Vagina (tissue), 2 donors: ENCODE measurements at places on chromosomes 6 and 20. TPM values are rescaled to one million over a fixed set of nuclear protein-coding genes. Genes with fewer than 3 reads are reported as not detected.

DNA sequence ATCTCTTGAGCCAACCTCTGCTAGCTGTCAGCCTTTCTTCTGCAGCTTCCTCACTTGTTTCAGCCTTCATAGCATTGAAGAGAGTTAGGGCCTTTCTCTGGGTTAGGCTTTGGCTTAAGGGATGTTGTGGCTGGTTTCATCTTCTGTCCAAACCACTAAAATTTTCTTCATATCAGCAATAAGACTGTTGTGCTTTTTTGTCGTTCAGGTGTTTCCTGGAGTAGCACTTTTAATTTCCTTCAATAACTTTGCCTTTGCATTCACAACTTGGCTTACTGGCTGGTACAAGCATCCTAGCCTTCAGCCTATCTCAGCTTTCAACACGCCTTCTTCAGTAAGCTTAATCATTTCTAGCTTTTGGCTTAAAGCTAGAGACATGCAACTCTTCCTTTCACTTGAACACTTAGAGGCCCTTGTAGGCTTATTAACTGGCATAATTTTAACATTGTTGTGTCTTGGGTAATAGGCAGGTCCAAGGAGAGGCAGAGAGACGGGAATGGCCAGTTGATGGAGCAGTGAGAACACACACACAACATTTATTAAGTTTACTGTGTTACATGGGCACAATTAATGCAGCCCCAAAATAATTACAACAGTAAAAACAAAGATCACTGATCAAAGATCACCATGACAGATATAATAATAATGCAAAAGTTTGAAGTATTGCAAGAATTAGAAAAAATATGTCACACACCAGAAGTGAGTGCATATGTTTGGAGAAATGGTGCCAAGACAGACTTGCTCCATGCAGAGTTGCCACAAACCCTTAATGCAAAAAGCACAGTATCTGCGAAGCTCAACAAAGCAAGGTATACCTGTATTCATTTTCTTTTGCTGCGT lies 98.6 kb downstream of the HIVEP1 start:
- H3K36me3 ChIP-seq = no peaks in the 10 kb centered on the region
- H3K27me3 ChIP-seq = no peaks in the 10 kb centered on the region
- no peak for DNase-seq
- no peaks in the 10 kb centered on the region for H3K4me1 ChIP-seq
- no peak overlapping the region for H3K27ac ChIP-seq

DNA sequence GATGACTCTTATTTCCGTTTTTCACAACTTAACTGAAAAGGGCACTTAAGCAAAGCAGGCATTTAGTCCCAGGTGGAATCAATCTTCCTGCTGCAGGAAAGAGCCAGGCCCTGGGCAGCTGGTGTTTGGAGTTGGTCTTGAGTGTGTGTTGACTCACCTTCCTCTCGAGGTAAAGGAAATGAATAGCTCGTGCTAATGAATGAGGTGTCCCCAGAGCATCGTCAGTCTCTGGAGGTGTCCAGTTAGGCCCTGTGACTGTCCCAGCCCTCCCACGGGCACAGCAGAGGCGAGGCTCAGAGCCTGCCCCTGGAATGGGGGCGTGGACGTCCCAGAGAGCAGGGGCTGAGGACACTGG lies 277.7 kb downstream of the NRN1 start:
- no peaks in the 10 kb centered on the region for H3K4me1 ChIP-seq
- H3K27me3 ChIP-seq = no peaks in the 10 kb centered on the region
- H3K4me3 ChIP-seq = no peak overlapping the region
- DNase-seq = no peak

- H3K36me3 ChIP-seq = no peaks in the 10 kb centered on the region
- H3K27me3 ChIP-seq = no peaks in the 10 kb centered on the region
- DNase-seq = no peak
- H3K4me3 ChIP-seq = no peak overlapping the region
Observed at GRCh38 chr6:101554231-101554630, 160.7 kb downstream of the GRIK2 start.

STMND1 gene
- total RNA-seq = not detected
